Stimulated activated CD8-positive, alpha-beta memory T cell treated with anti-CD3 and anti-CD28 coated beads, Interleukin-15, amount 100 ng/mL, for 24 hours (primary cell): ENCODE measurements at places on chromosomes 7 and 10.

DNA sequence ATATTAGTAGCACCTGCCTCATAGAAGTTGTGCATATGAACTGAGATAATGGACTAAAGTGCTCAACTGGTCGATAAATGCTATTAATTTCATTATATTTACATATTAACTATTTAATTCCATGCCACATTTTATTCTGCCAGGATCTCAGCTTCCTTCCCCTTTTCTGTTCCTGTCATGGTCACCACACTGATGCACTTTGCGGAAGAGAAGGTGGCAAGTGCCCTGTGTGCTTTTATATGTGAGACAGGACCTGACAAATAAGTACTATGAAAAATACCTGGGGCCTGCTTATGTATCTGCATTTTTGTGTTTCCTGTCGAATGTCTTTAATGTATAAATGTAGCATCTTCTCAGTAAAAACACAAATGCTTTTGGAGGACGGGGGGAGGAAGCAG lies 12.2 kb downstream of the ATP6V0E2 start:
- DNase-seq, result no peak

- no peak for DNase-seq
Observed at GRCh38 chr10:61063034-61063433, 119.0 kb upstream of the RHOBTB1 start.

DNA sequence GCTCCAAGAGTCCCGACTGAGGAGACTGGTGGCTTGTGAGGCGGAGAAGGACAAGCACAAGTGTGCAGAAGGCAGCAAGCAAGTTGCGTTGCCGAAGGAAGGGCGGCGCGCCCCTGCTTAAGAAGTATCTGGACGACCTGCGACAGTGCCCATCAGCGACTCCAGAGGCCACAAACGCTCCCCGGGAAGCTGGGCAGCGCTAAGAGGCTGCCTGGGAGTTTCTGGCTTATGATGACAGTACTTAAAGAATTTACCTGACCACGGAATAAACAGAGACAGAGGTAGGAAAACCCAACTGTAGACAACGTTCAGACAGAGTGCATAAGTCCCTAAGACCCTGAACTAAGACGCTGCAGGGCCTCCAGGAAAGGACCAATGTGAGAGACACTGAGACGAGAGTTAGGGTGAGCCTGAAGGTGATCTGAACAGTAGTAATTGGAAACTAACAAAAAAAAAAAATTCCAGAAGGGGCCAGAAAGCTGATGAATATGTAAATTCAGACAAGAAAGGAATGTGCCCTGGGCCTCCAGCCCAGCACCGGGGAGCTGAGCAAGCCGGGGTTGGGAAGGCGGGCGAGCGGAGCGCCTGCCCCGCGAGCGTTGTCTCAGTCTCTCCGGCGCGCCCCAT lies 1.0 kb downstream of the OSBPL3 start:
- no peak for DNase-seq

- no peak for DNase-seq
Observed at GRCh38 chr10:72058989-72059842, 29.1 kb downstream of the SPOCK2 start.

- DNase-seq, result no peak
Observed at GRCh38 chr10:133381036-133381435, 2.0 kb downstream of the PAOX start.

- no peak for DNase-seq
Observed at GRCh38 chr10:128297709-128298378, 171.6 kb upstream of the MKI67 start.

DNA sequence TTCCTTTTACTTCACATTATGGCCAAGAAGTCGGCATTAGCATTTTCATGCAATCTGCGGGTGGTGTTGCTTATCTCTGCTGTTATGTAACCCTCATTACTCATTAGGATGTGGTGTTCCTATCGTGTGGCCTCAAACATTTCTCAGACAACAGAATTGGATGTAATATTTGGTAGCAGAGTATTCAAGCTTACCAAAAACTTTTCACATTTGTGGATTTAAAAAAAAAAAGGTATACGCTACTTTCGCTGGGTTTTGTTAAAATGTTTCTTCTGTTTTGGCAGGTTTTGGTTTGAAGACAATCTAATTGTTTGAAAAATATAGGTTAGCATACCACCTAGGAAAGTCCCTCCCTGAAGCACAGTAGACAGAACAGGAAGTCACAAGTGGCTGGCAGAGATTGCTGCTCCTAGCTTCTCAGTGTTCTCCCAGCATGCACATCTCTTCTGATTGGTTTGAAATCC lies 128.8 kb downstream of the GATA3 start:
- no peak for DNase-seq

- peak; percentile 50 for DNase-seq
Observed at GRCh38 chr10:45464958-45465567, 91.0 kb downstream of the ALOX5 start.
